ENCODE measurements at places on chromosomes 12 and 14.

DNA sequence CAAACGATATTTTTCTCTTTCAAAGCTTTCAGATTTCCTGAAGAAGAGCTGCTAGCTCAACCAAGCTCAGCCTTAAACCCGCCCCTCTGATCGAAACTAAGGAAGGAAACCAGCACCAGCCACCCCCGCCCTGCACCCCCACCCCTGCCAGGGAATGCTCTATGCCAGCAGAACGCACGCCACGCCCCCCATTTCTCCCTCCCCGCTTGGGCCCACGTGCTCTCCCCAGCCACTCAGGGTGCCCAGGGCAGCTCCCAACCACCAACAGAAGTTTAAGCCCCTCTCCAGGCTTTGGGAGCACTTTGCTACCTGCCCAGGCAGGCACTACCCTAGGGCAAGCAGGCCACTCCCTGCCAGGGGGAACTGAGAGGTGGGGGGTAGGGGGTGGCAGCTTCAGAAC lies 18.8 kb upstream of the KRT78 start:
- no peak for DNase-seq

GRCh38 chr12:44582521-44582920 lies 293.6 kb downstream of the NELL2 start:
- DNase-seq = no peak

DNA sequence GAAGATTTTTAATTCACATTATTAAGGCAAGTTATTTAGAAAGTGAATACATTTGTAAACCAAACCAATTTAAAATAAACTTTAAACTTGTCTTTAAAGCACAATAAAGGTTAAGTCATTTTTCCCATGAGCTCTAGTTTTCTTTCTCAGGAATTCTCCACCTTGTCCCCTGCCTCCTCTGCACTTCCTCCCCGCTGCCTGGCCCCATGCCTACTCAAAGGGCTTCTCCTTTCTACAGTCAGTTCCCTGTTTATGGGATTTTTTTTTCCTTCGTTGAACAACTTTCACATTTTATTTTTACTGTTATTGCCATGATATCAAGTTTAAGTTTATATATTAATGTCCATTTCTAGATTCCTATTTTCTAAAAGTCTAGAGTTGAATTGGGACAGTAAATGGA lies 223.0 kb downstream of the SLC25A21 start:
- DNase-seq = no peak

GRCh38 chr14:98489115-98489514 lies 782.9 kb downstream of the BCL11B start:
- no peak for DNase-seq

- DNase-seq = no peak
Measured at GRCh38 chr12:4270016-4270830, 3.3 kb upstream of the CCND2 start.

DNA sequence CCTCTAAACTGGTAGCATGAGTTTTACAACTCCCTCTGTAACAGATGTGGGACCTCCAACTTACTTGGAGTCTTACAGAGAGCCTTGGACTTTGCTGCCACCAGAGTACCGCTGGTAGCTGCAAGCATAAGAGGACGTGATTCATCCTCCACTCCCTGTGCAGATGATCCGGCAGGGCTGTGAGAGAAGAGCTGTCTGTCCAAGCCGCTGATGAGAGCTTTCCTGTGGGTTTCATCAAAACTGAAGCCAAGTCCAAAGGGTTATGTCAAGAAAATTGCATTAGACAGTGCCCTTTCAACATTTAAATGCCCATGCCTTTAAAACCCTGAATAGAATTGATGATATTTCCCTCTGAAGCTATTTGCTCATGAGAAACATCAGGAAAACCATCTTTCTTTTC lies 85.8 kb downstream of the LLPH start:
- DNase-seq = no peak

DNA sequence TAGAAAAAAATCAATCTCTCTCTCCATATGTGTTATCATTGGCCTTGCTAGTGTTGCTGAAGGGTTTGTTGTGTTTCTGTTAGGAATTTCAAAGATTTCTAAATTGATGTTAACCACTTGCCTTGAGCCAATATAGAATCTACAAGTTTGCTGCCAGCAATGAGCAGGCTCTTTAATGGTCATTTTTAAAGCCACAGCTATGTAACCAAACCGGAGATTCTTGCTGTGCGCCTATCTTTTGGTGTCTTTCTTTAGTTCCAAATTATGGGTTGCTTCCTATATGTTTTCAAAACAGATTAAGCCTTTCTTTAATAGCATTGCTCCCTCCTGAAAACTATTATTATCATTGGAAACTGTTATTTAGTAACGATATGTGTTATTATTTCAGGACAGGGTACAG lies 545.7 kb downstream of the DIO2 start:
- no peak for DNase-seq

Data from stimulated activated CD8-positive, alpha-beta memory T cell treated with anti-CD3 and anti-CD28 coated beads, Interleukin-4, amount 100 ng/mL, for 1 hour (primary cell).